ENCODE measurements at places on chromosomes 16 and 17.

DNA sequence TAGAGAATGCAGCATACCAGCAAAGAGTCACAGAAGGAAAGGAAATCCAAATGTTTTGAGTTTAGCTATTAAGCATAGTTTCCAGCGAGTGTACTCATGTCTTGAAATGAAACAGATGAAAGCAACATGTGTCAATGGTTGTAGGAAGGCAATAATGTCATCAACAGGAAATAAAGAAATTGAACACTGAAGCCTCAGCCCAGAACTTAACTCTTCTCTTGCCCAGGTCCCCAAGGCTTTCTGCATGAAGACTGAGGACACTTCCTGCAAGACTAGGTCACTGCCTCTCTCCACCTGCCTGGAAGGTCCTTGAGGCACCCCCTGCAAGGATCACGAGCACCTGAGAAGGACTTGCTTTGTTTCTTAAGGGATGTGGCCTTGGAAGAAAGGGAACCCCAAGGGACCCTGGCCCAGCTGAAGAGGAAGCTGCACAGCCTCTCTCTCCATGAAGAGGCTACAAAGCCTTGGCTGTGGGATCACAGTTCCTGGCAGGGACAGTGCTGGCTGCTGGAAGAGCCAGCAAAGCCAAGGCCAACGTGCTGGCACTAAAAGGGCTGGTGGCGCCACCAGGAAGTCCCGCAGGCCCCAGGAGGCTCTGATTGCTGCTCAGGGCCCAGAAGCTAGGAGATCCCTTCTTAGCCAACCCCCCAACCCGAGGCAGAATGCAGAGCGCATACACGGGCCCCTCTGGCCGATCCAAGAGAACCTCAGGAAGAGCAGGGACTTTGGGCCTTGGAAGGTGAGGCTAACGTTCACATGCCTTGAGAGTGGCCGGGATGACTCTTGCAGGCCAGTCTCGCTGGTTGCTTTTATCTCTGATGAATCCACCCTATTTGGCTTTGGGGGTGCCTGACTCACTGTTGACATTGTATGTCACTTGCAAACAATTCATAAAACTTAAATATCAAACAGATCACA lies 23.4 kb upstream of the AXIN2 start:
- no peak for DNase-seq

GRCh38 chr17:82377924-82378740 lies 6.6 kb downstream of the UTS2R start:
- no peak for DNase-seq

DNA sequence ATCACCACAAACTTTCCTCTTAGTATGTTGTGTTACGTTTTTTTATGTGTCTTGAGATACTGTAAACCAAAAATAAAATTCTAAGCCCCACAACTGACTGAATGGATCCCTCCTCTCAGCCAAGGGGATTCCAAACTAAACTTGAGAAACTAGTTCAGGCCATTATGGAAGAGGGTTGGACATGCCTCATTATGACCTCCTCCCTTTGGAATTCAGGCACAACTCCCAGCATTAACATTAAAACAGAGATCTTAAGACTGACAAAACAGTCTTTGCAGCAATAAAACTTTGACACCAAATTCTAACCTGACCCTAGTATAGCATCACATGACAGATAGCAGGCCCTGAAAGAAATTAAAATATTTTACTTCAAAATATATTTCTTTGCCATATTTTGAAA lies 51.1 kb upstream of the SLC47A1 start:
- DNase-seq, result no peak

DNA sequence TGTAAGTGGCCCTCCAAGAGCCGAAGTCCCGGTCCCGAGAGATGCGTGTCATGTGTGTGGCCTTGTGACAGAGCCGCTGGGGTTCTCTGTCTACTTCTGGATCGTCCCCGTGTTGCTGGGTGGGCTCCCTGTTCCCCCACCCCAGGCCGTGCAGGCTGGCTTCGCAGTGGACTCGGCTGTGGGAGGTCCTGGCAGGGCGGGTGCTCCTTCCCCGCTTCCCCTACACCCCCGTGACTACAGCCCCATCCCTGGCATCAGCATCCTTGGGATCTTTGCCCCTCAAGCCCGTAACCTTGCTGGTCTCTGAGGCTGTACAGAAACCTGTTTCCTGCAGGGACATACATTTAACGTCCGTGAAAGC lies 136.3 kb downstream of the BANP start:
- peak; percentile 39 for DNase-seq

- DNase-seq, result no peak
These were observed 114.9 kb downstream of the PRKCA start for GRCh38 chr17:66417300-66417719.

DNA sequence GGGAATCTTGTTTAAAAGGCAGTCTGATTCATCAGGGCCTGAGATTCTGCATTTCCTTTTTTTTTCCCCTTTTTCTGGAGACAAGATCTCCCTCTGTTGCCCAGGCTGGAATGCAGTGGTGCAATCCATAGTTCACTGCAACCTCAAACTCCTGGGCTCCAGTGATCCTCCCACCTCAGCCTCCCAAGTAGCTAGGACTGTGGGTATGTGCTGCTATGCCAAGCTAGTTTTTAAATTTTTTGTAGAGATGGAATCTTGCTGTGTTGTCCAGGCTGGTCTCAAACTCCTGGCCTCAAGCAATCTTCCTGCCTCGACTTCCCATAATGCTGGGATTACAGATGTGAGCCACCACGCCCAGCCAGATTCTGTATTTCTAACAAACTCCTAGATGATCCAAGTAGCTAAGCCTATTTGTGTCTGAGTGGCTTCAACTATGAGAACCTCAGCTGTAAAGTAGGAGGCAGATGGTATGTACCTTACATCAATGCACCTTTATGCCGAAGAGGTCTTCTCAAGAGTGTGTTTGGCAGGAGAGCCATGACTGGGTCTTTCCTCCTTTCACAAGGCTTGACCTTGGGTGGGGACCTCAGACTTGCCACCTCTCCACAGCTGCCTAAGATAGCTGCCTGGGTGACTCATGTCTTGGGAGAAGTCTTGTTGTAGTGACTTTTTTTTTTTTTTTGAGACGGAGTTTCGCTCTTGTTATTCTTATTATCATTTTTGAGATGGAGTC lies 10.9 kb downstream of the LDAF1 start:
- no peak for DNase-seq

DNA sequence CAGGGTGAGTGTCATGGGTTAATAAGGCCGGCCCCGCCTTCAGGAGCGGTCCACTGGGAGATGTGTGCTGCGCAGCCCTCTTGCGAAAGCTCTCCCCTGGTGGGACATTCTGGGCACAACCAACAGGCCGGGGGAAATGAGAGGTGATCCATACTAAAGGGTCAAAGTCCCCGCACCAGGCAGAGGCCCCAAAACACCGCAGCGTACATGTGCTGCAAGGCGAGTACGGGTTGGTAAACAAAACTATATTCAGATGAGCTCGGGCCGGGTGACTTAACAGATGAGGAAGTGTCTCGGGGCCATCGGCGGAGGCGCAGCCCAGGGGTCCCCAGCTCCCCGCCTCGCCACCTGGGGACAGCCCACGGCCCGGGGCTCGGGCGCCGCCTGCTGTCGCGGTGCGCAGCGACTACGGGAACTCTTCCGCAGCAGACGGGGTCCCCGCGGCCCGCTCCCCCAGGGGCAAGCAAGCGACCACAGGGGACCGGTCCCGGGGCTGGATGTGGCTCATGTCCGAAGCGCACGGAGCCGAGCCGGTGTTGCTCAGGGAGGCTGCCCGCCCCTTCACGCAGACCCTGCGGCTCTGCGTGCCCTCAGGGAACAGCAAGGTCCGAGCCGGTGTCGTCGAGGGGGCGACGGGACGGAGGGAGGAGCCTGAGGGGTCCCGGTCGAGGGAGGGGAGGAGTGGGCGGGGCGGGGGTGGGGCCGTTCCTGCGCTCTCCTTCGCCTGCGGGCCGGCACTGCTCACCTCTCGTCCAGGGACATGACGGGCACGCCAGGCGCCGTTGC lies at the start of gene RAB37:
TSS of gene RAB37 (plus strand) at position 744 of the 786 bp plus-strand sequence. CDS start at position 761, 17 bp downstream.
- no peak for DNase-seq

GRCh38 chr17:78892062-78892456 lies 10.9 kb downstream of the CEP295NL start:
- no peak for DNase-seq

DNA sequence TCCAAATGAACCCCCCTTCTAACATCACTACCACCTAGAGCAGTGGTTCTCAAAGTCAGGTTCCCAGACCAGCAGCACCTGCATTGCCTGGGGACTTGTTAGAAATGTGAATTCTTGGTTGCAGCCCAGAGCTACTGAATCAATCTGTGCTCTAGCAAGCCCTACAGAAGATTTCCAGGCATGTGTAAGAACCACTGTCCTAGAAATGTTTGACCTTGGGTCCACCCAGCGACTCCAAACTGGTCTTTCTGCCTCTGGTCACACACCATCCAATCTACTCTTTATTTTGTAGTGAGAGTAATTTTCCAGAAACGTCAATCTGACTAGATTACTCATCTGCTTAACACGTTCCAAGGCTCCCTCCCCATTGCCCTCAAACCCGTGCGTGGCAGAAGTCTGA lies 169.9 kb downstream of the HAPSTR1 start:
- no peak for DNase-seq

- DNase-seq, result no peak
These were observed 49.1 kb downstream of the ACTG1 start for GRCh38 chr17:81463506-81463905.

- DNase-seq, result no peak
These were observed 79.8 kb upstream of the TMEM97 start for GRCh38 chr17:28239271-28239624.

- peak; percentile 23 for DNase-seq
These were observed 59.2 kb downstream of the BANP start for GRCh38 chr16:88010343-88010967.

- no peak for DNase-seq
These were observed 67.1 kb upstream of the ZNF469 start for GRCh38 chr16:88315543-88316105.

DNA sequence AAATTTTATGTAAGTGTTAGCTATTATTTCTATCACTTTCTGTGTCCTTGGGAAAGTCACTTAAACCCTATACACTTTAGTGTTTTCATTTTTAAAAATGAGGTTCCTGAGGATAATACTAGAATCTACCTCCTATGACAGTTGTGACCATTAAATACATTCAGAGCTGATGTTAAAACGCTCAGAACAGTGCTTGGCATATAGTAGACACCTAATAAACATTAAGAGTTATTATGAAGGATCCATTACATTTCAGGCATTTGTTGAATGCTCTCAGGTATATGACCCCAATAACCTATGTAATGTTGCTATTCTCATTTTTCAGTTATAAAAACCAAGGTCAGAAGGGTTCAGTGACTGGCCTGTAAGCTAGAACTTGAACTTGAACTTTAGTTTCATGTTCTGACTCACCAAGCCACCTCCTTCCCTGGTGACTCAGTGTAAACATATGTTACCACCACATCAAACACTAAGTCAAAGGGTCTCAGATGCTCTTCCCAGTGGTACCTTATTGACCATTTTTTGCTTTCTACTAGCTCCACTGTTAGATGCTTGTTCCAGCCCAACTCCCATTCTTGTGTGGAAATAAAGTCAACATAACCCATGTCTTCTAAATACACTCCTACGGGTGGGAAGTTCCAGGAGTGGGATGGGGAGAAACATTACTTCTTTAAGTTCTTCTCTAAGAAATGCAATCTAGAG lies 47.6 kb downstream of the HSD17B2 start:
- DNase-seq, result no peak

GRCh38 chr16:68978303-68978954 lies 127.0 kb upstream of the HAS3 start:
- no peak for DNase-seq

DNA sequence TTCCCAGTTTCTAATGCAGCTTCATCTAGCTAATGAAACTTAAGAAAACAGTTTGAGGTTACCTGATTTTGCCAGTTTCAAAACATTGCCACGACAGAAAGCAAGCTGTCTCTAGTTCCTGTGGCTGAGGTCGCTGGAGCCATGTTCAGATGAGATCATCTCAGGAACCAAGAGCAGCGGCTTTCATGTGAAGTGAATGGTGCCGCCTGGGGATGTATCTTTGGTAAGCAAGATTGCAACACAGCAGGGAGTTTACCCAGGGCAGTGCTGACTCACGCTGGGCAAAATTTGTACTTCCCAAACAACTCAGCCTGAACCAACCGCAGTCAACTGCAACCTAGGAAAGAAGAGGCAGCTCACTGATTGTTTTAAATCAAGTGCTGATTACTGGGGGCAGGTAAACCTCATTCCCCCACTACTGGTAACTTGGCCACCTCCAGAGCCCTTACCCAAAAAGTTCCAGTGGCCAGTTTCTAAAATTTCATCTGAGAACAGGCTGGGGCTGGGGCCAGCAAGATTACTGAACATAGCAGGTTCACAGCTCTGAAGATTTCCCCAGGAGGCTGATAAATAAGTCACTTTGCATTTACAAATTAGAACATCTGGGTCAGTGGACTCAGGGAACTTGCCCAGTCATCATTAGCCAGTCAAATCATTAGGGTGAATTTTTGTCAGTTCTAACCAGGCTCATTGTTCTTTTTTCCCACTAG lies at the start of gene RFFL:
TSS of gene RFFL (minus strand) at position 194 of the 710 bp plus-strand sequence. CDS start 37,154 bp downstream, outside the sequence.
- peak; percentile 85 for DNase-seq

DNA sequence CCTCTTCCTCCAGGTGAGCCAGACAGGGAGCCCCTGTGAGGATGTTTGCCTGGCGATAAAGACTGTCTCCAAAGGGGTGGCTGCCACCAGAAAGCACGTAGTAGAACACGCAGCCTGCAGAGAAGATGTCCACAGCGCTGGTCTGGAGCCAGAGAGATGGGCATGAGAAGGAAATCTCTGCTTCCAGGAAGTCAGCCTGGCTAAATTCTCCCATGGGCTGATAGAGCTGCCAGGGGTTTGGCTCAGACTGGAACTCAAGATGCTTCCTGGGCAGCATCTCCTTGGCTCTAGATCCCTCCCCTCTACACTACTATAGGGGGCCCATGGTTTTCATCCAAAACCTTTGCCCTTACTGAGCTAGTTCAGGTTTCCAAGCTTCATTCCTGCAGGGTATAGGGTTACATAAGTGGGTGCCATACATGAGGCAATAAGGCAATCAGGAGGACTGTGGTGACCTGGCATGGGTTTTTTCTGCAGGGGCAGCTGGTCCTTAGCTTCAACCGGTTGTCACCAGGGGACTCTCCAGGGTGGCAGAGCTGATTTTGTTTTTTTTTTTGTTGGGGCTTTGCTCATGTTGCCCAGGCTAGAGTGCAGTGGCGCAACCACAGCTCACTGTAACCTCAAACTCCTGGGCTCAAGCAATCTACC lies 13.6 kb downstream of the PLK1 start:
- DNase-seq, result no peak

DNA sequence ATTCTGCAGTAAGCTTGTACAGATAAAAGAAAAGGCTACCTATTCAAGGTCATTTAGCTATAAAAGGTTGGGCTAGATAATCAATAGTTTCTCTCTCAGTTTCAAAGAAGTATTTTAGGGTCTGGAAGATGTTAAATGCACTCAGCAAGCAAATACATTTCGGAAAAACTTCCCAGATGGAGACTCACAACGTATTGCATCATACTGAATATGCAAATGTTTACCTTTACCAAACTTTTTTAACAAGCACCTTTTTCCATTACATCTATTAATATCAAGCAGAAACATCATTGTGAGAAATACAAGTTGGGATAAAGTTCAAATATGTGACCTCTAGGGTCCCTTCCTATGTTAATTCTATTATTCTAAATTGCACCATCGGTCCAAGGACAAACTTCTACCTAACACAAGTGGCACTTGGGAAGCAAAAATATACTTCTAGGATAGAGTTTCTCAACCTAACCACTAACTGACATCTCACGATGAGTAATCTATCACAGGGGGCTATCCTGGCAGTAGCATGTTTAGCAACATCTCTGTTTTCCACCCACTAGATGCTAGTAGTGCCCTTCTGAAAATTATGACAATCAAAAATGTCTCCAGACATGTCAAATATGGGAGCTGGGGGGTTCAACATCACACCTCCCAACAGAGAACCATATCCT lies 14.5 kb downstream of the KANSL1 start:
- no peak for DNase-seq

- no peak for DNase-seq
These were observed 20.0 kb downstream of the SLC43A2 start for GRCh38 chr17:1608676-1609075.

- no peak for DNase-seq
These were observed 14.2 kb downstream of the NKIRAS2 start for GRCh38 chr17:42034059-42034458.
